Dorsolateral prefrontal cortex (tissue), 122 donors: ENCODE measurements at places on chromosomes 1 and 21.
A peak's percentile ranks its signal among the peaks of the same experiment; 100 is the strongest.

DNA sequence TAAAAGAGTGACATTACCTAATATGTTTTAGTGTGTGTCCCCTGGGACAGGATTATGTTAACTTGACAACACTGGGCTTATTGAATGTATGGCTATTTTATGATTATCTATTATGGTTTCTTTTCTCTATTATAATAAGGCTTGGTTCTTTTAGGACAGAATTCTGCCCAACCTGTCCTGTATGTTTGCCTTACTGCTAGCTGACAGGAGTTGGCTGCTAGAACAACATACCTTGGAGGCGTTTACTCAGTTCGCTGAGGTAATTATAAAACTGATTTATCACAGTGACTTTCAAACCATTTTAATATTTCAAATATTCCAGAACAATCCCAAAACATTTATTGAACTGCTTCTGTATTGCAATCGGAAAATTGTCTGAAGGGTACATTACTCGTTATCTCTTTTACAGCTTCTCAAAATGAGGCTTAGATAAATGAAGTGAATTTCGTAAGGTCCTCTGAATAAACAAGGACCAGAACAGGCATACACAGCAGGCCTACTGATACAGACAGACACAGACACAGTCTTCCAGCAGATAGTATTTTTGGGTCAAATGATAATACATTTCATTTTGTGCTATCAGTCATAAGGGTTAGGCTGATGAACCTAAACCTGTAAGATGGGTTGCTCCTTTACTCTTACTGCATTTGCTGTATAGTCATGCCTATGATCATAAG, 44.2 kb downstream of the SCYL3 start:
- no peak for DNase-seq

GRCh38 chr1:184664042-184664660, 90.5 kb downstream of the EDEM3 start:
- DNase-seq, result peak; percentile 80

GRCh38 chr1:204441558-204441957, 29.9 kb upstream of the PPP1R15B start:
- no peak for DNase-seq

DNA sequence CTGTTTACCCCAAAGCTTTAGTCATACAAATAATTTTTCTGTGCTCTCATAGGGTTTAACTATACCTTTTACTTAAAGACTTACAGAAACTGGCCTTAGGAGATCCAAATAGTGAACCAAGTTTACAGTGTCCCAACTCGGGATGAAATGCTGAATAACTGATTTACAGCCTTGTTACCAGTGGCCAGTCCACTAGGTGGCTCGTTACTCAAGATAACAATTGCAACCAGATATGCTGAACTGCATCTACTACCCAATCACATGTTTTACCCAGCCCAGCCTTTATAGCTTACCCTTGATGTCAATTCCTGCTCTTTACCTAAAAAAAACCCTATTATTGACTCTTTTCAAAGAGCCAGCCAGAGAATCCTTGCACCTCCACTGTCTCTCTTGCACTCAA, 1148.8 kb upstream of the ADGRL4 start:
- no peak for DNase-seq

DNA sequence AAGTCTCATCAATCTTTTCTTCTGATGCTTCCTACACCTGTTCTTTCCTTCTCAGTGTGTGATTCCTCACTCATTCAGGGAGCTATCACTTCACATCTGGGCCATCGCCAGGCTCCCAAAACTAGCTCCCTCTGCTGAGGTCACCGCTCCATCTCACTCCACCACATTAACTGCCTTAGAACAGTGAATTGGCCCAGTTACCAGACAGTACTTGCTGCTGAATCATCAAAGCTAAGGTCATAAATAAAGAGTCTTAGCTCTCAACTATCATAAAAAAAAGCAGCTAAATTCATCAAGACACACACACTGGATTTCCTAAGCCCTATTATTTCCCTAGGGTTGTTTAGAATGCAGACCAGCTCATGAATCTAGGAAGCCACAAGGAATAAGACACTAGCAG, 18.8 kb upstream of the SRM start:
- no peak for DNase-seq

DNA sequence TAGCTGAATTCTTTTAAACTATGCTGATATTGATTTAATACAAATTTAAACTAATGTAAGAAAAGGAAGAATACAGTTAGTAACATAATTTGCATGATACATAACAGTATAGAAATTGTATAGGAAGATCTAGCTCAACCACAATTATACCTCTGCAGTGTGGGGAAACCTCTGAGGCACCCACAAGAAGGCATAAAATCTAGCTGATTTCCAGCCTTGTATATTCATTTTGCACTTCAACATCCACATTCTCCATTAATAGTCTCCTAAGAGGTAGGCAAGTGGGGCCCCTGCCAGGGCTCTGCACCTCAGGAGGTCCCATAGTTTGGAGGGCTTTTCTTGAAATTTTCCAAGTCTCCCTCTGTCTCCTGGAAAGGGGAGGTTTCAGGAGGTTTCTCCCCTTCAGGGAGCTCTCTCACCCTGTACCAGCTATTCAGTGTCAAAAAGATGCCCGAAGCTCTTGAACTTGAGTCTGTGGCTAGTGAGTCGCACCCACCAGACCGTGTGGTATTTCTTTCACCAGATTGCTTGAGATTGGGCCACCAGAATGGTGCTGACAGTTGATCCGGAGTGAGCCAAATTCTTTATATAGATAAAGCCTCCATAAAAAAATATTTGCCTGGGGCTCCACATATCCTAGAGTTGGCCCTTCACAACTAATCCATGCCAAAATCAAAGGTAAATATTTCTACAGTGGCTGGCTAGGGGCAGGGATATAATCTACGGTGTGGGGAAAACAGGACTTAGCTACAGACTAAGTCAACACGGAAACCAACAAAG, 108.2 kb downstream of the TIAM1 start:
- DNase-seq, result no peak
